ENCODE measurements at places on chromosomes 11 and 22.

DNA sequence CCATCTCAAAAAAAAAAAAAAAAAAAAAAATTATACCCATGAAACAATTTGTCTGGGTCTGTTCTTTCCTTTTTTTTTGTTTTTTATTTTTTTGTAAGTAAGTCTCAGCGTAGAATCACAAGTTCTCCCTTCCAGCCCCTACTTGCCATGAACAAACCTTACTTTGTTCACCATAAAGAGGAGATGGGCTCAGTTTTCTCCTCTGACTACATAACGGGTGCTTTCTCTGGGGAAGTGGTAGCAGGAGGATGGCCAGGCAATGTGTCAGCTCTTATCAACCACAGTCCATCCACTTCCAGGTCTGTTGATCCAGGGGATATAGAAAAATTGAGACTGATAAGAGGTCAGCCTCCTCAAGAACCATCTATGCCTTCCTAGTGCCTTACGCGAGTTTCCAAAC lies 11.0 kb downstream of the ASCC2 start:
- H3K4me1 ChIP-seq = peaks cover 6% of the 10 kb centered on the region
- H3K4me3 ChIP-seq = no peak overlapping the region
- H3K27ac ChIP-seq = no peak overlapping the region
- peaks cover 16% of the 10 kb centered on the region for H3K36me3 ChIP-seq

DNA sequence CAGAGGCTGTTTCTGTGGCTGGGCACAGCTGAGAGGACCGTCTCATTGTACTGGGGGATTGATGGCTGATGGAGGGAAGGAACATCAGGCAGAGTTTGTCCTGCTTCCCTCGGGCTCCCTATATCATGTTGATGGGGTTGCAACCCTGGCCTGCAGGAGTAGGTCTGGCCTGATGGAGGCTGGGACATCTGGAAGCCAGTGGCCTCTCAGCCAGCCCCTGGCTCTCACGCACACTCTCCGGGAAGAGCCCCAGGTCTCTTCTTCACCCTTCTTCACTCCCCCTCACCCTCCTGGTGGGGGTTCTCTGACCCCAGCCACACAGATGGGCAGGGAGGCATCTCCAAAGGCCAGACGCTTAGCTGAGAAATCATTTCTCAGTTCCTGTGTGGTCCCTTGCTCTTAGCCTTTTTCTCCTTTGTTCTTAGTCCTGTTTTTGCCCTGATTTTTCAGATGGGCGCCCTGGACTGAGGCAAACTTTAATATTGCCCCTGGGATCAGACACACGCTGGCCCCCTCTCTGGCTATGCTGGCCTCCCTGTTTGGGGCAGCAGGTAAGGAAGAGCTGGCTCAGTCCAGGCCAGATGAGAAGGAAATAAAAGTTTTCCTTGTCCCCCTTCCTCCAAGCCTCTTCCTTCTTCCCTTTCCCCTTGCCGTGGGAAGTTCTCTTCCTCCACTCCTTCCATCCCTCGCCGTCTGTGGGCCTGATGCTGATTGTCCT lies 13.9 kb upstream of the ANO1 start:
- peak; percentile 37 for DNase-seq
- peaks cover 3% of the 10 kb centered on the region for H3K36me3 ChIP-seq
- H3K4me3 ChIP-seq = peak overlapping the region; percentile 2
- H3K27me3 ChIP-seq = peaks cover 8% of the 10 kb centered on the region
- H3K27ac ChIP-seq = peak overlapping the region; percentile 38
- peaks cover 33% of the 10 kb centered on the region for H3K4me1 ChIP-seq

- no peaks in the 10 kb centered on the region for H3K27me3 ChIP-seq
- H3K4me1 ChIP-seq = no peaks in the 10 kb centered on the region
- H3K36me3 ChIP-seq = peaks cover 7% of the 10 kb centered on the region
- DNase-seq = no peak
- peak overlapping the region; percentile 28 for H3K27ac ChIP-seq
Observed at GRCh38 chr11:63470311-63470710, 20.7 kb downstream of the PLAAT5 start.

GRCh38 chr11:118621784-118622375 lies 14.5 kb downstream of the PHLDB1 start:
- H3K4me1 ChIP-seq = peaks cover 37% of the 10 kb centered on the region
- no peaks in the 10 kb centered on the region for H3K27me3 ChIP-seq
- H3K36me3 ChIP-seq = no peaks in the 10 kb centered on the region
- H3K27ac ChIP-seq = peak overlapping the region; percentile 40

DNA sequence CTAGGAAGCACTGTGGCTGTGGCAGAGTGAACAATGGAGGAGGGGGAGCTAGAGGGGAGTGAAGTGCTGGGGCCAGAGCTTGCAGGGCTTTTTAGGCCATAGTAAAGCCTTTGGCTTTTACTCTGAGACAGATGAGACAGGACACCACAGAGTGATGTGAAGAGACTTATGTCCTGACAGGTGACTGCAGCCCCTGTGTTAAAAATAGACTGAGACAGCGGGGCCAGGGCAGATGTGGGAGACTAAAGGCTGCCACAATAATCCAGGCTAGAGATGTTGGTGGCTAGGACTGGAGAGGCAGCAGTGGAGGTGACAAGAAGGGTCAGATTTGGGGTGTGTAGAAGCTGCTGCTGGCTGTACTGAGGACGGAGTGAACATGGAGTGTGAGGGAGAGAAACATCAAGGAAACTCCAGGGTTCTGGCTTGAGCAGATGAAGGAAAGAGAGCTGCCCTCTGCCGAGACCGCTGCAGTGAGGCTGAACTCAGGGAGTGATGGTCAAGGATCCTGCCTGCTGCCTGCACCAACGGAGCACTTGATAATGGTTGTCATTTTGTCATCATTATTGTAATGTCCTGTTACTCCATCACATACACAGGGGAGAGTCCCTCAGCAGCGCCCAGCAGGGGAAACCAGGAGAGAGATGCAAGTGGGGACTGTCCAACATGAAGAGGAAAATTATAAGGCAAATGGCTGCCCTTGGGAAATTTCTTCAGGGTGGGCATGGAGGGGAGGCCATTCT lies 27.4 kb downstream of the SLC43A1 start:
- H3K4me1 ChIP-seq = no peaks in the 10 kb centered on the region
- H3K27ac ChIP-seq = no peak overlapping the region
- peaks cover 18% of the 10 kb centered on the region for H3K27me3 ChIP-seq
- no peak overlapping the region for H3K4me3 ChIP-seq

Data from type B pancreatic cell (in vitro differentiated cells).